Activated CD8-positive, alpha-beta memory T cell treated with anti-CD3 and anti-CD28 coated beads, Interleukin-2, amount 10 ng/mL, durations not matched to agents 7 days and 5 days (primary cell): ENCODE measurements at places on chromosomes 12 and 14. TPM values are rescaled to one million over a fixed set of nuclear protein-coding genes. Genes with fewer than 3 reads are reported as not detected.

GRCh38 chr12:2649201-2650030 is 145.4 kb upstream of the FKBP4 start:
- H3K4me1 ChIP-seq, result no peaks in the 10 kb centered on the region
- H3K27ac ChIP-seq, result no peak overlapping the region
- H3K36me3 ChIP-seq, result no peaks in the 10 kb centered on the region
- H3K4me3 ChIP-seq, result no peak overlapping the region

- no peaks in the 10 kb centered on the region for H3K27me3 ChIP-seq
- no peaks in the 10 kb centered on the region for H3K36me3 ChIP-seq
- no peak overlapping the region for H3K27ac ChIP-seq
- DNase-seq, result no peak
- no peak overlapping the region for H3K4me3 ChIP-seq
- H3K4me1 ChIP-seq, result no peaks in the 10 kb centered on the region
Observed at GRCh38 chr12:28027947-28028724, 55.6 kb upstream of the PTHLH start.

The GLI1 gene
- total RNA-seq, result 0.53 TPM

DNA sequence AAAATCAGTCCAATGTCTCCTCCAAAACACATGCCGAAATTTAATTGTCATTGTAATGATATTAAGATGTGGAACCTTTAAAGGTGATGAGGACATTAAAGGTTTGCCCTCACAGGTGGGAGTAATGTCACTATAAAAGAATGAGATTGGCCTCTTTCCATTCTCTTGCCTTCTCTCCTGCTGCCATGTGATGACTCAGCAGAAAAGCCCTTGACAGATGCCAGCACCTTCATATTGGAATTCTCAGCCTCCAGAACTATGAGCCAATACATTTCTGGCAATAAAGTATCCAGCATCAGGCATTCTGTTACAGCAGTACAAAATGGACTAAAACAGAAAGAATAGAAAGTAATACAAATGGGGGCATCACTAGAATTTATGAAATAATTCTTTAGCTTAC is 609.7 kb downstream of the SLC16A7 start:
- H3K27ac ChIP-seq, result no peak overlapping the region
- no peak overlapping the region for H3K4me3 ChIP-seq
- no peak for DNase-seq
- H3K4me1 ChIP-seq, result no peaks in the 10 kb centered on the region

- H3K4me3 ChIP-seq, result no peak overlapping the region
- H3K27me3 ChIP-seq, result peaks cover 61% of the 10 kb centered on the region
- no peaks in the 10 kb centered on the region for H3K36me3 ChIP-seq
Observed at GRCh38 chr14:106308839-106309389, 782.5 kb downstream of the TMEM121 start.

GRCh38 chr12:121803861-121804416 is at the start of gene SETD1B:
TSS of gene SETD1B (plus strand) at chr12:121804009. CDS start at chr12:121804738, 729 bp downstream.
- peak within 1 kb of the TSS; percentile 89 for H3K4me3 ChIP-seq
- peaks cover 29% of the 10 kb centered on the region for H3K36me3 ChIP-seq
- peak; percentile 67 for DNase-seq
- H3K27me3 ChIP-seq, result no peaks in the 10 kb centered on the region

DNA sequence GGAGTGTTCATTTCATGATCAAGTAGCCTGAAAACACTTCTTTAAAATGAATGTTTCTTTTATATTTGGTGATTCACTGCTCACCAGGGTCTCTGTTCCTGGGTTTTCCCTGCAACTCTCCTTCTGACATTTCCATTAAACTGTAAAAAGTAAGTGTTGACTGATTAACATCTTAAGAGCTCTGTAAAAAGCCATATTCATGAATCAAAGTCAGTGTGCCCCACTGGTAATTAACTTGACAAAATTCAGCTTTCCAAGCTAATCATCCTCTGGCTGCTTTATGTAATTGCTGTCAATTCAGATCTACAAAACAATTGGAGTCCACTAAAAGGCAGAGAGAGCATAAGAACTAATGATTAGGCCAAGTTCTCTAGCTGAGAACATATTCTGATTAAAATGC is 41.6 kb downstream of the CNTN1 start:
- H3K4me3 ChIP-seq, result no peak overlapping the region
- H3K27ac ChIP-seq, result no peak overlapping the region
- no peak for DNase-seq

The FRS2 gene
- 12.8 TPM for total RNA-seq

The DDHD1 gene
- total RNA-seq, result 80.5 TPM

The NRL gene
- total RNA-seq, result 2.6 TPM

- H3K27me3 ChIP-seq, result peaks cover 41% of the 10 kb centered on the region
- H3K4me1 ChIP-seq, result peaks cover 11% of the 10 kb centered on the region
- no peak for DNase-seq
- H3K4me3 ChIP-seq, result no peak overlapping the region
Observed at GRCh38 chr12:8482571-8483061, 26.9 kb downstream of the CLEC6A start.

The RNASE7 gene
- not detected for total RNA-seq

DNA sequence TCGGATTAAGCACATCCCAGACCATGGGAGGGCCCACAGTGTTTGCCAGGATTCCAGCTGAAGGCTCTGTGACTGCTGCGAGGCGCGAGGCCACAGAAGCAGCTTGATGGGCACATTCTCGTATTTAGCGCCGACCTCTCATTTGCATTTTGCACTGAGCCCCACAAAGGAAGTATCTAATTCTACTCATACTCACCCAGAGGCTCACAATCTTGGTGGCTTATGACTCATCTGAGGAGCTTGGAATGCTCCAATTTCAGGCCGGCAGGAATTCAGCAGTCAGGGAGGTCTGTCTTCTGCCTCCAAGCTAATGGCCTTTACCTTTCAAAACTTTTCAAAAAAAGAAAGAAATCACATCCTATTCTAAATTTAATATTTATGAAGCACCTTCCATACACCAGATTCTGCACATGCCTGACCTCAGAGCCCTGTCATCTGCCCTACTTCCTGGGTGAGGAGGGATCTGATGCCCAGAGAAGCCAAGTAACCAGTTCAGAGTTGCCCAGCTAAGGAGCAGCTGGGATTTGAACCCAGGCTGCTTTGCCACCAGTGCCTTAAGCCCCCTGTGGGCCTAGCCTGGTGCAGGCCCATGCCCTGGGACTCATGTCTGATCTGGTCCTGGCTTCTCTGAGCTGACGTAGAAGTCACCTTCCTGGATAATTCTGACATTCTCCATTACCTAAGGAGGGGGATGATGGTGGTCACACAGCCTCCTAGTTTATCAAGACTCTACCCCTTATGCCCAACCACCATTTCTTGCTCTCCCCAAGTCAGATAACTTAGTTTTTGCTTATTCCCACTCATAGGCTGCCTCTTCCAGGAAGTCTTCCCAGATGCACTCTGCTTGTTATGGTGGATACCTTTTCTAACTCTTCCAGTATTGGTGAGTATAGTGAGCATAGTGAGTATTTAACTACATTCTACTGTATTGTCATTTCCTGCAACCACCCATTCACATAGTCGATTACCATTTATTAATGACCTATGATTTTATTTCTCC is 198.9 kb downstream of the RBM19 start:
- no peaks in the 10 kb centered on the region for H3K36me3 ChIP-seq
- H3K4me3 ChIP-seq, result no peak overlapping the region
- H3K4me1 ChIP-seq, result no peaks in the 10 kb centered on the region
- no peak overlapping the region for H3K27ac ChIP-seq
